GM06990 (cell line): ENCODE measurements at places on chromosomes 4 and X.

GRCh38 chr4:37631551-37631950, 54.6 kb downstream of the RELL1 start:
- DNase-seq = no peak

DNA sequence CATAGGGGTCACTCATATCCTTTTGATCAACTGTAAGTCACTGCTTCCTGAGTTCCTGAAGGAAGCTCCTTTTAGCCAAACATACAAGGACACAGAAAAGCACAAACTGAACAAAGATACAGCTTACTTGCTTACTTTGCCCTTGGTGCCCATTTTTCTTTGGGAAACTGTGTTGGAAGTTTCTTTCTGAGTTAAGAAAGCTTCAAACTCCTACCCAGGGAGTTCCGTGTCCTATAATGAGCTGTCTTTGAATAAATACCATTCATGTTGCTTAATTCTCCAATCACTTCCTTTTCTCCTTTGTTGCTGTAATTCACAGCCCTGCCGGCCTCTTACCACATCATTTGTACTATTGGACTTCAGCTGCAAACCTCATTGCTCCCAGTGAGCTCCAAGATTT, at the start of gene ADH4:
TSS of gene ADH4 (minus strand) at position 228 of the 400 bp plus-strand sequence. CDS start at position 153, 75 bp downstream.
- no peak for DNase-seq

DNA sequence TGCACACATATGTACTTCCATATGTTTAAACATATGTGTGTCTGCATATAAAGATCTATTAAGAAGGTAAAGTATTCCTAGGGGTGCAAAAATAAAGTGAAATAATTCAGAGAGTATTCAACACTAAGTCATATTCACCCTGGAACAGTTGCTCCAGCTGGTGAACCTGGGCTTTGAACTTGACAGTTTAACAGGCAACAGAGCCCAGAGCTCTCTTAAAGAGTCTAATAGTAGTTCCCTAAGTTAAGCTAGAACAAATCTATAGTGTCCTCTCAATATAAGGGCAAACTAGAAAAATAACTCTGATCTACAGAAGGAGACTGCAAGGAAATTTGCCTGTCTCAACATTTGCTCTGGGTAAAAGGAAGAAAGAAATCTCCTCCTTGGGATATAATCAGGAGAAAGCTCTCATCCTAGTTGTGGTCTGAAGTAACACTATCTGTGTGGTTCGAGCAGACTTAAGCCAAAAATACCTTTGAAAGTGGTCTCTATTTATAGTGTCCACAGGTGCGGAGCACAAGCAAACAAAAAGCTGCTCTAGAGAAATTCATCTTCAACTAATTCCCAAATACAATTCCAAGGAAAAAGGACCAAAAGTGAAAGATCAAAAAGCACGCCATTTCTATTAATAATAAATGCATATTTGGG, 29.9 kb downstream of the VEGFC start:
- DNase-seq = no peak

DNA sequence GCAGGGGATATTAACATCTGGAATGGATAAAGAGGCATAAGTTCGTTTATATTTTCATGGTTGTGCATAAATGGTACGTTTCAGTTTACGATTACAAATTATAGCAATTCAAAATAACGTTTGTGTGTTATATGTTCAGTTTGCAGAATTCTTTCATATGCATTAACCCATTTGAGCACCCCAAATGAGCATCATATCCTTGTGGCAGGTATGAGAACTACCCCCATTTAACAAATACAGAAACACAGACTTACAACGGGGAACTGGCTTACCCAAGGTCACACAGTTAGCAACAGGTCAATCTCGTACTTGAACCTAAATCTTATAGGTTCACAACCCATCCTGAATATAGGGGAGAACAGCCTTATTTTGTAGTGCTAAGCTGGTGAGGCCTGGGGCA, 33.1 kb downstream of the EDNRA start:
- no peak for DNase-seq

DNA sequence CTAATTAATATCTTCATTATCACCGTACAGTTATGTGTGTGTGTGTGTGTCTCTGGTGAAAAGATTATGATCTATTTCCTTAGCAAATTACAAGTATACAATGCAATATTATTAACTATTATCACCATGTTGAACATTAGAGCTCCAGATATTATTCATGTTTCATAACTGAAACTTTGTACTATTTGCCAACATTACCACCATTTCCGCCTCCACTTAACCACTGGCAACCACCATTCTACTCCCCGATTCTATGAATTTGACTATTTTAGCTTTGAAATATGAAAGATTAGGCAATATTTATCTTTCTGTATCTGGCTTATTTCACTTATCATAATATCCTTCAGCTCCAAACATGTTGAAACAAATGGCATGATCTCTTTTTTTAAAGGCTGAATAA, 717.9 kb downstream of the ARAP2 start:
- no peak for DNase-seq

- no peak for DNase-seq
Measured at GRCh38 chr4:14249226-14249625, 621.7 kb upstream of the BOD1L1 start.

DNA sequence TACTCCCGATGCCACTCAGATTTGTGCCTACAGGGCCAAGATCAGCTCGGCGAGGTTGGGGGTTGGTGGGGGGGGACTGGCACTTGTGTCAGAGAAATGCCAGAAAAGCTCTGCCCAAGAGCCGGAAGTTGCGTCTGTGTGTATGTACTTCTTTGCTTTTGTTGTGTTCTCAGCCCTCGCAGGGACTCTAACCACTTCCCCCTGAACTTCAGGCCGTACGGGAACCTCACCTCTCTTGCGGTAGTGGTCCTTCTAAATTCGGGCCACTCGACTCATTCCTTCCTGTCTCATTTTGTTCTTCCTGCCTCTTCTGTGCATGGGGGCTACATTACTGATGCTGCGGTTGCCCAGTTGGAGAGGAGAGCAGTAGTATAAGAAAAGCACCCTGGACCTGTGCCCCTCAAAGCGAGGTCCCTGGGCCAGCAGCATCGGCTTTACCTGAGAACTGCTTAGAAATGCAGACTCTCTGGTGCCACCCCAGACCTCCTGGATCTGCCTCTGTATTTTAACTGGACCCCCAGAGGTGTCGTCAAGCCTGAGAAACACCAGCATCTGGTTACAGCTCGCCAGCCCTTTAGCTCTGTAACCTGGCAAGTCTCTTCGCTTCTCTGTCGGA, 146.3 kb upstream of the RPS6KA3 start:
- DNase-seq = peak; percentile 20

DNA sequence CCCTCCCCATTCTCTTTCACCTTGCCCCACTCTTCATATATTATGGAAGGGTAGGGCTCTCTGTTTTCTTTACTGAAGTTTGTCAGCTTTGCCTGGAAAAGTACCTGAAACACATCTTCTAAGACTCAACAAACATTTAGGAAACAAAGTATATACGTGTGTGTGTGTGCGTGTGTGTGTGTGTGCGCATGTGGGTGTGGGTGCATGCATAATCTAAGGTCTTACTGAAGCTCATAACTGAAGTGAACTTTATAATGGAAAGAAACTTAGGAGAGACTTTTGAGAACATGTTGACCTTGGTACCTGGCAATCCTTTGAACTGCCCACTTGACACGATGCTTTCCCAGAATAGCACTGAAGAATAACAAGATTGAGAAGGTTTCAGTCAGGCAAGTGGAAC, 986.3 kb upstream of the GRID2 start:
- DNase-seq = no peak

DNA sequence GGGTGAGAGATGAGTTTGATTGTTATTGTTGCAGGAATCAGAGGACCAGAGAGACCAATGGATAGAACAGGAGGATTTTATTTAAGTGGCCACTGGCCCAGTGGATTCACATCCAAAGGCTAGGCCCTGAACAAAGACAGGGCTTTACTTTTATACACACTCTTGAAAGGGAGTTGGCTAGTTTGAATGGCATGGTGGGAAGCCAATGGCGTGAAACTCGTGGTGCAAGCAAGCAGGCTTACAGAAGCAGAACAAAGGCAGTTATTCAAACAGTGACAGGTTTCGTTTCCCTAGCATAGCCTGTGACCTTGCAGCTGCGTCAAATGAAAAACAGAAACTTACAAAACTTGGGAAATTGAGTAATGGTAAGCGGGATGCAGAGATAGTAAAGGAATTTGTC, 110.2 kb upstream of the PRDX4 start:
- no peak for DNase-seq

DNA sequence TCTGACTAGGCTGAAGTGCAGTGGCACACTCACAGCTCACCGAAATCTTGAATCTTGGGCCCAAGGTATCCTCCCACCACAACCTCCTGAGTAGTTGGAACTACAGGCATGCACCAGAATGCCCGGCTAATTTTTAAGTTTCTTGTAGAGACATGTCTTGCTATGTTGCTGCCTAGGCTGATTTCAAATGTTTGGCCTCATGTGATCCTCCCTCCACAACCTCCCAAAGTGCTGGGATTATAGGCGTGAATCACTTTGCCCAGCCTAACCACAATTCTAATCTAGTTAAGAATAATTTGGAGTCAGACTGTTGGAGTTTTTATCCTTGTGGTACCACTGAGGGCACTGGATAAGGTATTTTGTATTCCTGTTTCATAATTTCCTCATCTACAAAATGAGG, 317.5 kb upstream of the AGA start:
- no peak for DNase-seq

DNA sequence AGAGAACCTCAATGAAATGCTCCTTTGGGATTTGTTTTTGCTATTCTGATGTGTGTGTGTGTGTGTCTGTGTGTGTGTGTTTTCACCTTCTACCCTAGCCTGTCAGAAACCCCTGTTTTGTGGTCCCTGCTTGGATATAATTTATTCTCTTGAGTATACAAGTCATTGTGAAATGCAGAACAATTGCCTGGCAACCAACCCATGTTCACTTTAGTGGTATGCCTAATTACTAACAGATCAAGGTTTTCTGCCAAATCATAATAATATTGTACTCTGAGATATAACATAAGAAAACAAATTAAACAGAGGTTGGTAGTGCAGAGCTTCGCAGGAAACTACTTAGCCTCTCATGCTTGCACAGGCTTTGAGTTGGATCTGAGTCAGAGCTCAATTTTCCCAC, 7.0 kb upstream of the TET2 start:
- no peak for DNase-seq

DNA sequence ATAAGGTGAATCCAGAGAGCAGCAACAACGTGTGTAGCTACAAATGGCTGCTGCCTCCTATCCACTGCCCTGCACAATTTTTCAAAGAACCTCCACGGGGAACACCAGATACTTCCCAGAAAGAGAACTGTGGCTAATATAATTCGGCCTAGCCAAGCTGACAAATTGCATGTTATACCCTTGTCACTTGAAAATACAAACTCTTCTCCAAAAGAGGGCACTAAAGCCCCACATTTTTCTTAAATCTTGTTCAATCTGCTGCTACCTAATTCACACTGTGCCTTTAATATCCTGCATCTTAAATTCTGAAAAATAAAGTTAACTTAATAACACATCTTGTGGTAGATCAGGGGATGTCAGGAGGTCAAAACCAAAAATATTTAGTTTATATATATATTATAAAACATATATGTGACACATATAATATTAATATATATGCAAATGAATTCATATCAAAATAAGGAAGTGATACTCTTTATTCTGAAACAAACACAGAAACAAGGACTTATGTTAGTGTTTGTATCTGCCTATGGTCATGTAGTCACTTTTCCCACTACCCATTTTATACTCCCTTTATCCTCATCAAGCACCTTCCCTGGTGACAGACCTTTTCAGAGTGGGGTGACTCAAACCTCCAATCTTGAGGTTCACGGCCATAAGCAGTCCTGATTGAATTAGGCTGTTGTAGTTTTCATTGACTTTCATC, 24.1 kb downstream of the CT45A1 start:
- no peak for DNase-seq

DNA sequence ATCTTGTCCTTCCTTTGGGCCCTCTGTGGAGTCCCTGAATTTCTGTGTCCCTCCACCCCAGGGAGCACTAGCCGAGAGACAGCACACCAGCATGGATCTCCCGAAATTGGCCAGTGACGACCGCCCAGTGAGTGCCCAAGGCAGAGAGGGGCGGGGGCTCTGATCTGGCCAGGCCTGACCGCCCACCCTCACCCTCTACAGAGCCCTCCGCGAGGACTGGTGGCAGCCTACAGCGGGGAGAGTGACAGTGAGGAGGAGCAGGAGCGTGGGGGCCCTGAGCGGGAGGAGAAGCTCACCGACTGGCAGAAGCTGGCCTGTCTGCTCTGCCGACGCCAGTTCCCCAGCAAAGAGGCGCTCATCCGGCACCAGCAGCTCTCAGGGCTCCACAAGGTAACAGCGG, 8.4 kb upstream of the UBA1 start:
- DNase-seq = no peak

- DNase-seq = no peak
Measured at GRCh38 chrX:104325213-104325585, 70.5 kb upstream of the ESX1 start.

DNA sequence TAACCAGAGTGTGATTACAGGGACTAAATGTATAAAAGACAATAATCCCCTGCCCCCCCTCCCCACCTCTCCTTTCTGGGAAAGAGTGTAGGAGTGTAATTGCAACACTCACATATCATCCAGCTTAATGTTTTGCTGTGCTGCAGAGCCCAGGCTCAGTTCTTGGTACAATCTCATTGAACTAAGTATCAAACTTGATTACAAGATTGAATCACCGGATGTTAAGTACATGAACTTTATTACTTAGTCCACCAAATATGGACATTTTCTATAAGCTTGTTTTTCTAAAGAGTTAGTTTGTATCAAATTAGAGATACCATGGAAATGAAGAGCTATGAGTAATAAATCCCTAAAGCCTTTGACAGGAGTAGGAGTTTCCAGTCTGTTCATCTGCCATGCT, 559.1 kb downstream of the ZNF674 start:
- DNase-seq = no peak

DNA sequence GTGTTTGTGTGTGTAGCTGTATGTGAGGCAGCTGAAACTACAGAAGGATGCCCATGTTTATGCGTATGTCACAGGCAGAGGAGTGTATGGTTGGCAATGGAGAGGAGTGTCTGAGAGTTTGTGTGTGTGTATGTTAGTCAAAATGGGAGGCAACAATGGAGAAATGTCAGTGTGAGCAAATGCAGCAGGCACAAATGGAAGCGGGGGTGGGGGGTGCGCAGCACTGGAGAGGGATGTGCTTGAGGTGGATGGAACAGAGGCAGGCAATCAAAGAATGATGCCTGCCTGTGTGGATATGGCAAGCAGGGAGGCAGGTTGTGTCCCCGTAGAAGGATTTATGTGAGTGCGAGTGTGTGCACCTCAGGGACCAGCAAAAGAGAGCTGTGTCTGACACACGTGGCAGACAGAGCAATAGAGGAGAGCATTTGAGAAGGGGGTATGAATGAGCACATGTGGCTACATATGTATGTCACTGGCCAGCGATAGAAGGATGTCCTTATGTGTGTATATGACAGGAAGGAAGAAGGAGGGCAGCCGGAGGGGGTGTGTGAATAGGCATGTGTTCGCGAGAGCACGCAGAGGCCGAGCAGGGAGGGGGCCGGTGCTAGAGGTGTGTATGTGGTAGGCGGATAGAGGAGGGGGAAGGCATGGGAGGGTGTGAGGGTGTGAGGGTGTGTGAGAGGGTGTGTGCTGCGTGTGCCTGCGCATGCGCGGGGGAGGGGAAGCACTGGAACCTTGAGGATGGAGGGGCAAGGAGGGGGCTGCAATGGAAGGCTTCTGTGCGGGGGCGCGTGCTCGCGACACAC, 1.1 kb downstream of the PJA1 start:
- peak; percentile 36 for DNase-seq

- DNase-seq = no peak
Measured at GRCh38 chr4:147299205-147299604, 181.7 kb upstream of the EDNRA start.
